ENCODE measurements at places on chromosomes 2 and 18. TPM values are rescaled to one million over a fixed set of nuclear protein-coding genes. Genes with fewer than 3 reads are reported as not detected.

VWA3B gene
- total RNA-seq = not detected

ST3GAL5 gene
- 46.7 TPM for total RNA-seq

DYNAP gene
- not detected for total RNA-seq

INHA gene
- not detected for total RNA-seq

DNA sequence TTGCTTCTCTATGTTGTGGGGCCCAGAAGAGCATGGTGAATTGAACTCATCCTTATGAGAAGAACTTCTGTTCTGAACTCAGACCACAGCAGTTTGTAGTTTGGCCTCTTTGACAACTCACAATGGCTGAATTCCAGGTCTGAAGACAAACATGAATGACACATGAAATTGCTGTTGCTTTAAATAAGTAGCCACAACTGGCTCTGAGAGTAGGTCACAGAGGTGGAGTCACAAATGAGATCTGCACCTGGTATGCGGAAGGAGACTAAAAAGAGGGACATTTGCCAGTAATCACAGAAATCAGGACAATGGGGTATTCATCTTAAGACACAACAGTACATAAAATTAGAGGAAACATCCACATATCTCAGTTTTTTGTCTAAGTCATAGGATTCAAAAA lies 290.3 kb upstream of the MMADHC start:
- no peak for DNase-seq

- DNase-seq = peak; percentile 81
These were observed 36.4 kb upstream of the ZBTB7C start for GRCh38 chr18:48445540-48445939.

DNA sequence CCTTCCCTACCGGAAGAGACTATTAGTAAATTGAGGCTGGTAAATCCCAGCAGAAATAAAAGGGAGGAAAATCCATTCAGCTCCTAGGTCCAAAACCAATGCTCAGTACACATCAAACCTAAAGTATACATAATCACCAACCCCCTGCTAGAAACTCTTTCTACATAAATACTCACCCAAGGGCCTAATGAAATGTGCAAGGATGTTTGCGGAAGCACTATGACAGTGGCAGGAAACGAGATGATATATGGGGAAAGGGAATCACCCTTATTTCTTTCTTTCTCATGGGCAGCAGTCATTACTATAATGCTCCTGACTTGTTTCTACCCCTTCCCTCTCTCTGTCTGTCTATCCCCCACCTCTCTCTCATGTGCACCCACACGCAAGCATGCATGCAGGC lies 1.3 kb upstream of the SCTR start:
- DNase-seq = no peak

GRCh38 chr2:43248621-43249020 lies 22.2 kb upstream of the ZFP36L2 start:
- DNase-seq = no peak

GRCh38 chr2:234488486-234488885 lies 8.4 kb downstream of the ARL4C start:
- no peak for DNase-seq

DNA sequence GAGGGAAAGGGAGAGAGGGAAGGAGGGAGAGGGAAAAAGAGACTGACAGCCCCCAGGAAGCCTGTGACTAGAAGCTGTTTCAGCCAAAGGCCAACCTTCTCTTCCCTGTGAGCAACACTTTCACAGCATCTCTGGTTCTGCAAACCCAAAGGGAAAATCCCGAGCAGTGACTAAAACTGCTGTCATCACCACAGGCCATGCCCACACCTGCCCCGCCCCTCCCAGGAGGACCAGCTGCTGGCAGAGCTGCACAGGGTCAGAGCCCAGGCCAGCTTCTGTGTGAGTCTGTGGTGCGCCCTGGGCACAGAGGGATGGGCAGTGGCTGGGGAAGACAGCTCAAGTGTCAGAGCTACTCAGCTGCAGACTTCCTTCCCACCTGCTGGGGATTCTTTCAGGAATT lies 64.9 kb upstream of the OTOS start:
- no peak for DNase-seq

GRCh38 chr2:24452502-24452885 lies 38.6 kb upstream of the NCOA1 start:
- no peak for DNase-seq

DNA sequence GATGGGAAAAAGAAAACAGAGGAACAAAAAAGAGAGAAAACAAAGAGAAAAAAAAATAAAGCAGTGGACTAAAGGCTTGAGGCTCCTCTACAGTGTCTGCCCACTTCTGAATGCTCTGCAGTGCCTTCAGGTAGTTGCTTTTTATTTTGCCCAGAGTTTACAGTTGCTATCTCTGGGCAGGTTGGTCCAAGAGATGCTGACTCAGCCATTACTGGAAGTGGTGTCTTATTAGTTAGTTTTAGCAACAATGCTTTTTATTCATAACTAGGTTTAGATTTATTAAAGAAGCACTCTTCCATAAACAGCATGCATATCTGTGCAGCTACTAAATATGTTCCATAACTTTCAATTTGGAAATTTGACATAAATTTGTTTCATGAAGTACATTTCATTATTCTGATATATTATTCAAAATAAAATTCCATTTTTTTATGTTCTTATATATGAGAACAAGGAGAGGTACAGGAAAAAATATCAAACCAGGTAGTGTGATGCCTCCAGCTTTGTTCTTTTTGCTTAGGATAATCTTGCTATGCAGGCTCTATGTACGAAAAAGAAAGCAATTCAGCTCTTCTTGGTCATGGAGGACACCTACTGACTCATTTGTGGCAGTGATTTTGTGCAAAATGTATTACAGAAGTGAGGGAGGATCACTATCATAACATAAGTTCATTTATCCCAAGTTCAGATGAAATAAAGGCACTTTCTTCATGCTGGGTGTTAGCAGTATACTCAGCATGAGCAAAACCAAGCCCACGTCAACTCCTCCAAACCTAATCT lies 69.5 kb downstream of the RPIA start:
- DNase-seq = no peak

DNA sequence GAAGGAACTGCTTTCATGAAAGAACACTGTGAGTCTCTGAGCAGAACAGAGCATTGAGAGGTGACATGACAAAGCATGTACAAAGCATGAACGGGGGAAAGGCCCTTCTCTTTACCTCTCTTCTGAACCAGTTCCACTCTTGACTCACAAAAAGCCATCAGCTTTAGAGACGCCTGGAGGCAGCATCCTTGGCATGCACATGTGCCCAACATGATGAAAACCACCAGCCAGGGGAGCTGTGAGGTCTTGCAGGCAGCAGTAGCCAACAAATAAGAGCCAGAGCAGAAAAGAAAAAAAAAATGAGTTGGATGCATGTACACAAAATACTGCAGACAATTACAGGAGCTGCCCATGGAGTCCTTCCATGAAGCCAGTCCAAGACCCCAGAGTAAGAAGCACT lies 95.5 kb upstream of the AGAP1 start:
- DNase-seq = no peak

All from activated CD8-positive, alpha-beta T cell treated with anti-CD3 and anti-CD28 coated beads, Interleukin-2, amount 10 ng/mL, durations not matched to agents 7 days and 5 days (primary cell).